PC-3 (cell line): ENCODE measurements at places on chromosomes 5 and 9.

GRCh38 chr5:172455511-172456061, 1.3 kb upstream of the SH3PXD2B start:
- no peak for DNase-seq

- DNase-seq = no peak
Measured at GRCh38 chr9:31336386-31336785, 1048.1 kb upstream of the ACO1 start.

GRCh38 chr9:75930730-75931321, 40.4 kb downstream of the PCSK5 start:
- DNase-seq = no peak

DNA sequence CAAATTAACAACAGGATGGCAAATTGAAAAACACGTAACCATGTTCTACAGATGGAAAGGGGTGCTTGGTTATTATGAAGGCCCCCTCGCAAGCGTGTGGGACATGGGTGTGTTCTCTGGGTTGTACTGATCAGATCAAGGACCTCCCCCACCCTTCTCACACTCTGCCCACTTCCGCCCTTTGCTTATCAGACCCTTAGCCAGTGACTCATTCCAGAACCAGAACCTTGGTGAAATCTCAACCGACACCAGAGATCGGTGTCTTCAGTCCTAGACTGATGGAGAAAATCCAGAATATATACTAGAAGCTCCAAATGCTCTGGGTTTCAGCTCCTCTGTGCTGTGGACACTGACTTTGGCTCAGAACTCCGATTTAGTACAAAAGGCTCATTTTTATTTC, 64.9 kb downstream of the PTTG1 start:
- no peak for DNase-seq

GRCh38 chr9:89417832-89418473, 80.0 kb downstream of the SEMA4D start:
- DNase-seq = no peak

- no peak for DNase-seq
Measured at GRCh38 chr5:74370168-74370567, 270.4 kb downstream of the ENC1 start.

DNA sequence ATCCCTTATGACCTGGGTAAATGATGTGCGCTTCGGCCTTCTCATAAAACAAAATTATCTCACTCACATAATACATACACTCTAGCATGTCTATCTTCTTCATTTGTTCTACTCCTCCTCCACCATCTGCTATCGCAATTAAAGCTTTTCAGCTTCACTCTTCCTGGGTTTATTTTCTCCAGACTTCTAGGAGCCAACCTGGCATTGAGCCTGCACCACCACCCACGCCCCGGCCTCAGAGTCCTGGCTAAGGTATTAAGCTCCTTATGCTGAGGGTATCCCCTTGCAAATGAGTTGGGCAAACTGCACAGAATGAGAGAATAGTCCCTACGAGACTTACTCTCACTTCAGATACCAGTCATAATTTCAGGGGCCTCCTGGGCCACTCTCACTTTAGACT, 236.1 kb upstream of the CDH12 start:
- no peak for DNase-seq

DNA sequence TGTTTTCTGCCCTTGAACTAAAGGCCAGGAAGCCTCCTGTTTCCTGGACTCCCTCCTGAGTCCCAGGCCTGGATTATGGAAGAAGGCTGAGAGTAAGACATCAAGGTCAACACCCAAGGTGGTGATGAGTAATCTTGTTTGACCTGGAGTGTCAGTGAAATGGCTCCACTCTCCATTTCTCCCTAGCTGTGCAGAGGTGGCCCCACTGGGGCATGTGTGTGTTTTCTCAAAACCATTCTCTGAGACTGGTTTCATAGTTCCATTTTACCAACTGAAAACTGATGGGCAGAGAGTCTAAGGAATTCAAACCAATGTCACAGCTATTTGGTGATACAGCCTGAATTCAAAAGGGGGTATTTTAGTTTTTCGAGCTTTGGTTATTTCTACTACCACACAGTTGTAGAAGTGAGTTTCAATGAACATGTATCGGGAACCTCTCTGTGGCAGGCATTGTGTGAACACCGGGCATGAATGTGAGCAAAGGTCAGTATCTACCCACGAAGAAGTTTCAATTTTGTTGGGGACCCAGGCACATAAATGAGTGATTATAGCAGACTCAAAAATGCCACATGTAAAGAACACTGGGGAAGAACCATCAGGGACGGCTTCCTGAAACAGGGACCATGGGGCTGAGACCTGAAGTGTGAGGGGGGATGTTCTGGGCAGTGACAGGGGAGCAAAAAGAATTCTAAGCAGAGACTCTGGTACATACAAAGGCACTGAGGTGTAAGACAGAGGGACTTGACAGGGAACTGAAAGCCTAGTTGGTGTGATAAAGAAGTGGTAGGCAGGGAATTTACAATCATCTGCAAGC, 269.6 kb upstream of the KLF4 start:
- DNase-seq = no peak

DNA sequence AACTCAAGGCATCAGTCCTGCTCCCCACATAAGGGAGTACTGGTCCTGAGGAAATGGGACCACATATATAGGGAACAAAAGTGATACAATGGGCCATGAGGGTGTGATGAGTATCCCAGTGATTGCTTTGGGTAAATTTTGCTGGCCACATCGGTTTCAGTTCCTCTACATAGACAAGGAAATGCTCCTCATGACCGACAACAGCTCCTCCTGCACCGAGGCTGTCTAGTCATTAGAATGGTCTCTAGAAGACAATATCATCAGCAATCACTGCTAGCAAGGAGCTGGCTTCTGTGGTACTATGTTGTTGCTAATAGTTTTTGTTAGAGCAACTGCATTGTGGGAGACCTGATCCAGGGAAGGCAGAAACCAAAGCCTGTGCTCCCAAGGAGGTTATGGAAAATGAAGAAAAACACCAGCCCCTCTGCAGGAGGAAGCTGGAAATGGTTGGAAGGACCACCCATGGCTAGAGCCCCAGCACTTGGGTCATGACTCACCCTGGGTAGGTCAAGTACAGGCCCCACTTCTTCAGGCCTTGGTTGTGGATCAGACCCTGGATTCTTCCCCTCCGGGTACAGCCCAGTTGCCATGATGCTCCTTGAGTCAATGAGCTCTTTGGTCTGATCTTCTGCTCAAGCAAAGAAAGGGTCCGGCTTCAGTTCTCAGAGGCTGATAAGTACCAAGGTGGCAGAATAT, 3.4 kb upstream of the CTSL start:
- no peak for DNase-seq

DNA sequence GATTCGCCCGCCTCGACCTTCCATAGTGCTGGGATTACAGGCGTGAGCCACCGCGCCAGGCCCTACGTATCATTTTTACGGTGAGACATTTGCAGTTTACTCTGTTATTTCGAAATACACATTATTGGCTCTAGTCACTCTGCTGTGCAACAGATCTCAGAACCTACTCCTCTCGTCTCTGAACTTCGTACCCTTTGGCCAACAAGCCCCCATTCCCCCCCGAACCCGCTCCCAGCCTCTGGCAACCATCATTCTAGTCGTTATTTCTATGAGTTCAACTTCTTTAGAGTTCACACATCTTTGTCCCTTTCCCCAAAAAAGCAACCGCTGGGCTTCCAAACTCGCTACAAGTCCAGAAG, 735 bp downstream of the PTGR1 start:
- peak; percentile 31 for DNase-seq

- DNase-seq = peak; percentile 65
Measured at GRCh38 chr5:158406884-158407823, 548.2 kb upstream of the CLINT1 start.

- no peak for DNase-seq
Measured at GRCh38 chr5:6722015-6722414, 8.8 kb downstream of the TENT4A start.

DNA sequence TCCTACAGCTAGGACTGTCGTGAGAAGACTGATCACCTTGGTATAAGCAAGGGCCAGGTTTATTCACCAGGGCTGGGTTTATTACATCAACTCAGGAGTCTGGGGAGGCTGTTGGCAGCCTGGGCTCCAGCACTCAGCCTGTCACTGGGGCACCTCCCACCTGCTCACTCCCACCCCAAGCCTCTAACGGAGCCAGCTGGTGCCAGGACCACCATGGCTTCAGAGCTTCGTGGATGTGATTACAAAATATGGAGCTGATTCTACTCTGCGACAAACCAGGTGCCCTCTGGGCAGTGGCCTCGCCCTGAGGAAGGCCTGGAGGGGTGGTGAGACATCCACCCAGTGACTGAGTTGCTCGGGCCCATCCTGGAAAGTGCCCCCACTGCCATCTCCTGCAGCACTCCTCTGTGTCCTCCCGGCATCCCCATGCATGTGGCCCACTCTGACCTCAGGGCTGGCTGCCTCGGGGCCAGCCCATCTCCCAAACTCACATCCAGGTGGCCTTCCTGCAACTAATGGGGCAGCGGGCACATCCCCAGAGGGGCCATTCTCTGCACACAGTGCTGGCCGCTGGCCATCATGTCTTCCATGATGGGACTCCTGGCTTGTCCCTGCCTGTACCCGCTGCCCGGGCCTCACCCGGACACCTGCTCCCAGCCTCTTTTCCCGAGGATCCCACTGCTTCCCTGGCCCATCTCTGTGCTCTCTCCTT, 49.6 kb downstream of the SECISBP2 start:
- no peak for DNase-seq

GRCh38 chr9:95644377-95644776, 127.6 kb upstream of the PTCH1 start:
- DNase-seq = no peak

DNA sequence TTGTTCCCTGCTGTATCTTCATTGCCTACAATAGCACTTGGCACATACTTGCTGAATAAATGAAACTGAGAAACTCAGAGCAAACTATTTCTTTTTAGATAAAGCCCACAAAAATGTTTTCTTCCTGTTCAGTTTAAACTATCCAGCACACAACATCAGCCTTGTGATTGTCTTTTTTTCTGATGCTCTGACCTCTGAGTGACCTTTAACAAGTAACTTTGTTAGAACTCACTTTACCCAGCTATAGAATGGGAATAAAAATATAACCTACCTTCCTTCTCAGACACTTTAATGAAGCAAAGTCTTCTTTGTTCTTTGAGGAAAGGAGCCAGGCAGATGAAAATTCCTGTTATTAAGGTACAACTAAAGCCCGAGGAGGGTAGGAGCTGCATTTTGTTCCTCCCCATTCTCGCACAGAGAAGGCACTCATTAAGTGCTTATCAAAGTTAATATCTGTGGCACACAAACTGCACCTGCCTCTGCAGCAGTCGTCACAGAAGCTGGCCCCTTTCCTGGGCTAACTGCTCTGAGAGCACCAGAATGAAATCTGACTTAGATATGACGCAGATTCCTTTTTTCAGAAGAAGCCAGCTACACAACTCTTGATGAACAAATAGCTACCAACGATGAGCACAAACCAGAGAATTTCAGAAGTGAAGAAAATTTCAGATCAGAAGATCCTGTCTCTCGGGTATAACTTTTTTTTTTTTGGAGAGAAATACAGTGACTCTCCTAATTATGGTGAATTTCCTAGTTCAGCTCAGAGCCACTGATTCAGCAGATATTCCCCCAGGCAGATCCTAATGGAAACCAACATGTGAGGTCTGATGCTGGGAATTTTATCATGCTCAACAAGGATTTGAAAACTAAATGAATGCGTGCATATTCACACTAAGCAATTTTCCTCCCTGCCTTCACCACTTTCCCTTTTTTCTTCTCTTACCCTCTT, 31.0 kb upstream of the NR3C1 start:
- DNase-seq = no peak

DNA sequence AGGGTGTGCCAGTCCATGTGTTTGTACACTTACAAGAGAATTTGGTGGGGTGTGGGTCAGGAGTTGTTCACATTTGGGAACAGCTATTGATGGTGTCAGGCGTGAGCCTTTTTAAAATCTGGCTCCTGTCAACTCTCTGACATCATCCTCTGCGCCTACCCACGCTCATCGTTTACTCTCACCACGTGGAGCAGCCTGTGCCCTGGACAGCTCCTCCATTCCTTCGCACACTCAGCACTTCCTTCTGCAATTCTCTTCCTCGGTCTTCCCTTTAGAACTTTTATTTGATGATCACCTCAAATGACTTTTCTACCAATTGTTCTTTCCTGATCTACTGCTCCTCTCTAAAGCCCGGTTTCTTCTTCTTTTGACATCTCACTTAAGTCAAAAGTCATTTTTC, 42.1 kb upstream of the GNAQ start:
- DNase-seq = no peak

- DNase-seq = no peak
Measured at GRCh38 chr5:28468166-28468565, 1429.8 kb upstream of the CDH9 start.

- no peak for DNase-seq
Measured at GRCh38 chr9:111917201-111917600, 20.6 kb downstream of the UGCG start.

- peak; percentile 90 for DNase-seq
Measured at GRCh38 chr5:31825518-31826068, 186.7 kb downstream of the PDZD2 start.
